CD4-positive, alpha-beta T cell treated with Interleukin-6 for 4 hours (primary cell): ENCODE measurements at places on chromosomes 2 and 18.
A peak's percentile ranks its signal among the peaks of the same experiment; 100 is the strongest.

DNA sequence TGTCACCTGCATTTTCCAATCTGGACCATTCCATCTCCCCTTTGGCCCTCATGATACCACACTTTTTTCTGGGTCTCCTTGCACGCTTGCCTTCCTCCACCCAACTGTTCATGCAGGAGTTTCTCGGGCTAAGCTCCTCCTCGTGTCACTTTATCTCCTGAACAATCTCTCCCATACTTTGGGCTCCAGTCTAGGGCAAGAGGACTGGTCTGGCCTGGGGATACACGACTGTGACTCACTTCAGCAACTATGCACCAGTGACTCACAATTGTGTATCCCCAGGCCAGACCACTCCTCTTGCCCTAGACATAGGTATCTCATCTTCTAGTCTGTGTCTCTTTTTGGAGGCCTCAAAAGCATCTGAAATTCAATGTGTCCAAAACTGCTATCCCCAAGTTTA is 149.4 kb upstream of the PTPRM start:
- no peak for DNase-seq

GRCh38 chr2:69965756-69966445 is 4.5 kb upstream of the ASPRV1 start:
- no peak for DNase-seq

GRCh38 chr2:172147944-172148650 is 45.4 kb upstream of the DLX2 start:
- DNase-seq, result no peak

DNA sequence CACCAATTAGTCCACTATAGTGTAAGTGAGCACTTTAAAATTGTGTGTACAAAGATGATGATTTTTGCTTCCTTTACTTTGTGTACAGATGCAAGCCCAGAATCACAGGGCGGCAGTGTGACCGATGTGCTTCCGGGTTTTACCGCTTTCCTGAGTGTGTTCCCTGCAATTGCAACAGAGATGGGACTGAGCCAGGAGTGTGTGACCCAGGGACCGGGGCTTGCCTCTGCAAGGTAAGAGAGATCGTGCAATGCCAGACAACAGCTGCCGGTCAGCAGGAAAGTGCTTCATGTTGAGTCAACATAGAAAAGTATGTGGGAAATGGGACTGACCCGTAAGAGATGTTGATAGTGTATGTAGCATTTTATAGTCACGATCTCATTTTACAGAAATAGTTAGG is 156.8 kb upstream of the TTC39C start:
- DNase-seq, result no peak

GRCh38 chr2:17688600-17688999 is 65.0 kb downstream of the SMC6 start:
- DNase-seq, result no peak

DNA sequence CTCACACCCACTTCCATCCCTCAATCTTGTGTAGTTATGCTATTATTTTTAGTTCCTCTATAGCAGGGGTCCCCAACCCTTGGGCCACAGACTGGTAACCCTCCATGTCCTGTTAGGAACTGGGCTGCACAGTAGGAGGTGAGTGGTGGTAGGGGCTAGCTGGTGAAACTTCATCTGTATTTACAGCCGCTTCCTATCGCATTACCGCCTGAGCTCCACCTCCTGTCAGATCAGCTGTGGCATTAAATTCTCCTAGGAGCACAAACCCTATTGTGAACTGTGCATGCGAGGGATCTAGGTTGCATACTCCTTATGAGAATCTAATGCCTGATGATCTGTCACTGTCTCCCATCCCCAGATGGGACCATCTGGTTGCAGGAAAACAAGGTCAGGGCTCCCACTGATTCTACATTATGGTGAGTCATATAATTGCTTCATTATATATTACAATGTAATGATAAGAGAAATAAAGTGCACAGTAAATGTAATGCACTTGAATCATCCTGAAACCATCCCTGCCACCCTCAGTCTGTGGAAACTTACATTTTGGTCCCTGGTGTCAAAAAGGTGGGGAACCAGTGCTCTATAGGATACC is 1.6 kb upstream of the RAB11FIP5 start:
- no peak for DNase-seq

DNA sequence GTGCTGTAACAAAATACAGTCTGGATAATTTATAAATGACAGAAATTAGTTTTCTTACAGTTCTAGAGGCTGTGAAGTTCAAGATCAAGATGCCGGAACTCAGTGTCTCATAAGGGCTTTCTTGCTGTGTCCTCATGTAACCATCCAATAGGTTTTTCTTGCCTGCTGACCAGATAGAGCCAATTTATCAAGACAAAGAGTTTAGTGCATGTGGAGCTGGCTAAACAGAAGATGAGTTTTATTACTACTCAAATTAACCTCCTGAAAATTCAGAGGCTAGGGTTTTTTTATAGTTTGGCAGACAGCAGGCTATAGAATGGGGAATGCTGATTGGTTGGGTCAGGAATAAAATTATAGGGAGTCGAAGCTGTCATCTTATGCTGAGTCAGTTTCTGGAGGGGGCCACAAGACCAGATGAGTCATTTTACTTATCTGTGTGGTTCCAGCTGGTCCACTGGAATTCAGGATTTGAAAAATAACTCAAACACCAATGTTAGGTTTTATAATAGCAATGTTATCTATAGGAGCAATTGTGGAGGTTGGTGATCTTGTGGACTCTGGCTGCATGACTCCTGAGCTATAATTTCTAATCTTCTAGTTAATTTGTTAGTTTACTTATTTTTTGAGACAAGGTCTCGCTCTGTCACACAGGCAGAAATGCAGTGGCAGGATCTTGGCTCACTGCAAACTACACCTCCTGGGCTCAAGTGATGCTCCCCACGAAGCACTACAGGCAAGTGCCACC is 3.2 kb upstream of the PDK1 start:
- DNase-seq, result no peak

DNA sequence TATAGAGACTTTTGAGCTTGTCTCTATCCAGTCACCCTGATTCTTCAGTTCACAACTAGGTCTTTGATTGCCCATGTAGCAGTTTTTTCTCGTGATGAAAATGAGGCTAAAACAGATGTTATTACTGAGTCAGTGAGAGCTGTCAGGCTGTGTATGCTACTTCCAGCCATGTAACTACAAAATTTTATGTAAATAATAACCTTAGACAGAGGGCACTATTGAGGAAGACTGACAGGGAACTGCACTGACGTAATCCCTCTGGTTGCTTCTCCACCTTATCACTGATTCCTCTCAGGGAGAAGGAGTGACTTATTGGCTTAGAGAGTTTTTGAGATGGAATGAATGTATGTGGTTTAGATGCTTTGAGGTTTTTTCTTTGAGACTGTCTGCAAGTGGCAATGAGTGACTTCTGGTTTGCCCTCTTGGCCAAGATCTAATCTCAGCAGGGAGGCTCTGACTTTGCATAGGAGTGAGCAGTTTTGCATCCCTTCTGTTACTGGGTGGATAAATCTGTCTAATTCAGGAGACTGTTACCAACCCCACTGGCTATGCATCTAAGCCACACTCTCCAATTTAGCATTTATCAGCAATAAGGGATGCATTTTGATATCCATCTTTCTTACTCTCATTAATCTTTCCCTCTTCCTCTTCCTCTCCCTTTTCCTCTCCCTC is 555.2 kb upstream of the FANCL start:
- DNase-seq, result no peak

GRCh38 chr18:63681449-63682340 is 20.0 kb upstream of the SERPINB3 start:
- DNase-seq, result no peak

DNA sequence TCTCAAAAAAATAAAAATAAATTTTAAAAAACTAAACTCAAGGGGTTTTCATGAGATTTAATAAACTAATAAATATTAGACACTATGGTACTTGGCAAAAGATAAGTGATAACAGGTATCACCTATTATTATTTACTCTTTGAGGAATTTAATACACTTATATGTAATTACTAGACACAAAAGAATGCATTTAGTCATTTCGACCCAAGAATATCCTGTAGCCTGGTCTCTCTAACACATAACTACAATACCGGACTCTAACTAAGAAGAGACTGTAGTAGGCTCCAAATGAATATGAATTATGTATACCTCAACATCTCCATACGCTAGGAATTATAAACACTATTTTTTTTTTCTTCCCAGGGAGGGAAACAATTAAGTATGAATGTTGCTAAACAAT is 850.7 kb downstream of the CPS1 start:
- no peak for DNase-seq

DNA sequence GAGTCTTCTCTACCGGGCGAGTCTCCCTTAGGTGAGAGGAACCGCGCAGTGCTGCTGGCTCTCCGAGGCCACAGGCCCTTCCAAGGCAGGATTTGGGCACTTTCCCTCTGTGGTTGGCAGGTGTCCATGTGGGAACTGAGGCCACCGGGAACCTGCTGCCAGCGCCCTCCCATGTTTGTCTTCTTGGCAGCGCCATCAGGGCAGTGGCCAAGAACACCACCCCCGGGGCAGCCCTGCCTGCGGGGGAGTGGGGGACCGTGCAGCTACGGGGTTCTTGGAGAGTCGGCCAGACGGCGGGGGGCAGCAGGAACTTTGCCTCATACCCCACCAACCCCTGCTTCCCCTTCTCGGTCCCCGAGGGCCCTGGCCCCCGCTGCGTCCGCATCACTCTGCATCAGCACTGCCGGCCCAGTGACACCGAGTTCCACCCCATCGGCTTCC is 10.0 kb downstream of the CAPN10 start:
- DNase-seq, result no peak

- DNase-seq, result no peak
These were observed 70.2 kb downstream of the SPTBN1 start for GRCh38 chr2:54526226-54526879.

DNA sequence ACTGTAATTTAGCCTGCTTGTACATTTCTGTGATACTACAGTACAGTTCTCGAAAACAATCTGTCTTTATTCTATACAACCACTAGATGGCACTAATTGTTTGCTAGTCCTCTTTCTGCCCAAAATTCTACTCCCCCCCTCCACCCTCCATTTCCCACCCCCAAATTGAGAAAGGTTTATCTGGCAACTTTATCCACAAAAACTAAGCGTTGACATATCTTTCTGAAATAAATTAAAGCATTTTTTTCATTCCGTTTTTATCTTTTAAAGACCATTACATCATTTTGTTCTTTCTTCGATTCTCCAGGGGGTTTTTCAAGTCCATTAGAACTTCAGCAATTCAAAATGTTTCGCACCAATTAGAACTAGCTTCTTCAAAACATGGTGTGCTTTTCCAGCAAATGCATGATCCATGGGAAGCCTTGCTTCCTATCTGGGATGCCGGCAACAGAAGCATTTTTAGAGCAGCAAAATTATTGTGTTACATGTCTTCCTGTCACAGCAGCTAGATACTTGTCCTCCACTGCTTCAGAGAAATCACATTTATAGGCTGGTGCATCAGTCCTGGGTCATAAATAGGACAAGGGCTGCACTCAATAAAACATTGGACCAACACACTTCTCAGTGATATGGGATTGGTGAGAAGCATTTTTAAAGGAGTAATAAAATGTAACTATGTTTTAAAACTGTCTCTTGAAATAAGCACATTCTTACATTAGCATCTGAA is 241.3 kb downstream of the PAX3 start:
- DNase-seq, result no peak

DNA sequence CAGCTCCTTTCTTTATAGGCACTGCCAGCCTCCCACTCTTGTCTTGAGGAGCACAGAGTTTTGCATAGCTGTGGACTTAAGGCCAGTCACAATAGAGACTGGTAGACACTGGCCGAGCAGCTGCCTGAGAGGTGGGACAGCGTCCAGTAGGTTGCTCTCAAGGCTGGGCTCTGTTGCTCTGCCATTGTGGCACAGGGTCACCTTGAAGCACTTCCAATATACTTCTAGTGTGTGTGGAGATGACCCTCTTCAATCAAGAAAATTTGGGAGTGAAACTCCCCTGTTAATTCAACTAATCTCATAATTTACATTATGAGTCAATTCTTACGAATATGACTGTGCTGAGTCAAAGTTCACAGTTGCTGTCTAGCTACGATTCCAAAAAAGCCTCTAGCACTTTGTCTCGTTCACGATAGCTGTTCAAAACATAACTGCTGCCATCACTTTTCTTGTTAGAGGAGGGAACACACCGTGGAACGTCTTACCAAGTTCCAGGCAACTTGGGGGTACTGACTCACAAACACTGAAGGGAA is 636.2 kb downstream of the EPHA4 start:
- no peak for DNase-seq

GRCh38 chr2:206098471-206098870 is 12.5 kb upstream of the INO80D start:
- DNase-seq, result no peak

DNA sequence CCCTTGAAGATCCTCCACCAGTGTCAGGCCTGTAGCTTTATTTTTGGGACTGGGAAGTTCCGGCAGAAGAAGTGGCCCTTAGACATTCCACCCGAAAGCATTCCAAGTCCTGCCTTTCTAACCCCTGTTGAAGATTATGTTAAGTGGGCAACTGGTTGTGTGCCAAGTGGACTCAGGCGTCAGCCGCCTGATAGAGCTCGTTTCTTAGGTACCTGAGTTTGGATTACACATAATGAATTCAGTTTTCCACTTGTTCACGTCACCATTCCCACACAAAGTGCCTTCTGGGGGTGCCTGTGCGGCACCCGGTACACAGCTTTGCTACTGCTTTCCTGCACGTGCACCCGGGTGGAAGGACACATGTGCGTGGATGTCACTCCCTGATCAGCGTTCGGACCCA is 156.5 kb downstream of the PTGR3 start:
- no peak for DNase-seq

DNA sequence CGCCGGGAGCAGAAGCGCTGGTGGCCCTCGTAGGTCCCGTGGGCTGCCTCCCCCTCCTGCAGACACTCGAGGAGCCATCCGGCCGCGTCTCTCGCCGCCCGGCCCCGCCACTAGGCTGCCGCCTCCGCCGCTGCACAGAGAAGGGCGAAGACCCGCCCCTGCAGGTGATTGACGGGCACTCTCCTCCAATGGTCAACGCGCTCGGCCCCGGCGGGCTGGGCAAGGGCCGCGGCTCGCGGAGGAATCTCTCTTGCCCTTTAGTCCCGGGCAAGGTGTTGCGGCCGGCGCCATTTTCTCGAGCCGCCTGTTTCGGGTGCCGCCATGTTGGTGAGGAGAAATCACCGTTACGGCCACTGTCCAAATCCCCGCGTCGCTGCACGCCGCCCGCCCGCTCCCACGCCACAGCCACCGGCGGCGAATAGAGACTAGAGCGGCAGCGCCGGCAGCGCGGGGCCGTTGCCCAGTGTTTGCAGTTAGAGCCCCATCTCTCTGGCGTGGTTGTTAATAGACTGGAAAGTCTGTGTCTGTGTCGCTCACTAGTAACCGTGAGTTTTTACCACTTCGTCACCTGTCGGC is at the start of gene ZC3H6:
ZC3H6 (plus strand) TSS at position 287 of the 576 bp plus-strand sequence. CDS start 398 bp downstream, outside the sequence.
- peak; percentile 98 for DNase-seq

DNA sequence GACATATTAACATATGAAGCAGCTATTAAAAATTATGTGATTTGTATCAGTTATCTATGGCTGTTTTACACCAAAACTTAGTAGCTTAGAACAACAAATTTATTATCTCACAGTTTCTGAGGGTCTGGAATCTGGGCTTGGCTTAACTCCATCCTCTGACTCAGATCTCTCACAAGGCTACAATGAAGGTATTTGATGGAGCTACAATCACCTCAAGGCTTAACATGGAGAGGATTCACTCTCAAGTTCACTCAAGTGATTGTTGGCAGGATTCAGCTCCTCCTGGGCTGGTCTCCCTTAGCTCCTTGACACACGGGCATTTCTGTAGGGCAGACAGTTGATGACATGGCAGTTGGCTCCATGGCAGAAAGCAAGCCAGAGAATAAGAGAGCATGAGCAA is 133.0 kb upstream of the SLC14A2 start:
- DNase-seq, result no peak
